Foreskin keratinocyte (primary cell): ENCODE measurements at places on chromosomes 1 and 21. TPM values are rescaled to one million over a fixed set of nuclear protein-coding genes. Genes with fewer than 3 reads are reported as not detected.

ETV3L gene
- not detected in 2 replicates for polyA plus RNA-seq

KRTAP10-11 gene
- not detected in 2 replicates for polyA plus RNA-seq

TINAGL1 gene
- 153 and 177 TPM in 2 replicates for polyA plus RNA-seq

MTARC1 gene
- polyA plus RNA-seq: 1.9 and 4.2 TPM in 2 replicates

DNAJC28 gene
- polyA plus RNA-seq: 0.53 and 0.65 TPM in 2 replicates

HORMAD1 gene
- polyA plus RNA-seq: not detected in 2 replicates

ELK4 gene
- 3.4 and 4.6 TPM in 2 replicates for polyA plus RNA-seq

AMY2A gene
- polyA plus RNA-seq: not detected in 2 replicates

SLFNL1 gene
- not detected in 2 replicates for polyA plus RNA-seq

LCE3E gene
- polyA plus RNA-seq: 1.6 and 2.0 TPM in 2 replicates

C1QB gene
- not detected in 2 replicates for polyA plus RNA-seq
